ENCODE measurements at places on chromosomes 1 and 21. TPM values are rescaled to one million over a fixed set of nuclear protein-coding genes. Genes with fewer than 3 reads are reported as not detected.
A peak's percentile ranks its signal among the peaks of the same experiment; 100 is the strongest.

- no peak for DNase-seq
These were observed 30.2 kb upstream of the CD101 start for GRCh38 chr1:116971258-116971860.

GRCh38 chr1:50968158-50968820 lies 1.8 kb upstream of the CDKN2C start:
- DNase-seq: peak; percentile 96

DNA sequence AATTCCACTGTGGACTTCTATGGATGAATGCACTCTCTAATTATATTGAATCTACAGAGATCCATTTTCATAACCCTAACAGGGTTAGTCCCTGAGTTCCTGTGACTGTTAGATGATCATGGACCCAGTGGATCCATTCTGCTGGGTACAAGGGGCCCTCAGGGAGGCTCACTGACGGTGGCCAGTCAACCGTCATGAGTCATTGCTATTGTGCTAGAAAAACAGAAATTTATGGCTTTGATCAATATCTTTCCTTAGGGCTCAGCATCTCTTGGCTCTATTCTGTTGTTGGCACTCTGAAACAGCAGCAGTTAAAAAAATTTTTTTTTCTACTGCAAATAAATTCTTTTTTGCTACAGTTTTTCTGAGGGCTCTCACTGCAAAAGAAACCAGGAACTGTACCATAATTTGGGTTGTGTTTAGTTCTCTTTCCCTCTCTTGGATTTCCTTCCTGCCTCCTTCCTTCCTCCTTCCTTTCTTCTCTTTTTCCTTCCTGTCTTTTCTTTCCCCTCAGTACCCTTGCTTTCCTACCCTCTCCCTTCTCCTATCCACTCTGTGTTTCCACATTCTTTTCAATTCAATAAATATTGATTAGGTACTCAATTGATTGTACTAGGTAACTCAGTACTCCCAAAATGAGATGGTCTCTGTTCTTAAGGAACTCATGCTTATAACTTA lies 49.5 kb downstream of the UTP25 start:
- no peak for DNase-seq

DNA sequence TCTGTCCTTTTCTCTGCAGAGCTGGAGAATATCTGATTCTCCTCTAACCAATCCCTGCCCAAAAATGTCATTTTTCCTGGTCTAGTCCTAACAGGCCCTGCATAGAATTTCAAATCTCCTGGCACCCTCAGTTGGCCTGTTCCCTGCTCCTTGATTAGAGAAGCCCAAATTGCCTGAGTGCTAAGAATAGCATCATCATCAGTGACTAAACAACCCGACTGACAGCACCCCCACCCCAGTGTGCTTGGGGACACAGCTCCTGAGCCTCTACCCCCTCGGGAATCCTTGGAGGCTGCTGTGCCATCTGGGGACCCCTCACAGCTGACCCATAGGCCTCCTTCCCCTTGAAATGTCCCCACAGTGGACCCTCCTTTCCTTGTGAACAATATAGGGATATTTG lies 94.4 kb downstream of the DDX20 start:
- no peak for DNase-seq

GRCh38 chr1:37465593-37466517 lies 8.5 kb upstream of the ZC3H12A start:
- no peak for DNase-seq

- DNase-seq: no peak
These were observed 21.3 kb downstream of the A3GALT2 start for GRCh38 chr1:33299461-33300155.

DNA sequence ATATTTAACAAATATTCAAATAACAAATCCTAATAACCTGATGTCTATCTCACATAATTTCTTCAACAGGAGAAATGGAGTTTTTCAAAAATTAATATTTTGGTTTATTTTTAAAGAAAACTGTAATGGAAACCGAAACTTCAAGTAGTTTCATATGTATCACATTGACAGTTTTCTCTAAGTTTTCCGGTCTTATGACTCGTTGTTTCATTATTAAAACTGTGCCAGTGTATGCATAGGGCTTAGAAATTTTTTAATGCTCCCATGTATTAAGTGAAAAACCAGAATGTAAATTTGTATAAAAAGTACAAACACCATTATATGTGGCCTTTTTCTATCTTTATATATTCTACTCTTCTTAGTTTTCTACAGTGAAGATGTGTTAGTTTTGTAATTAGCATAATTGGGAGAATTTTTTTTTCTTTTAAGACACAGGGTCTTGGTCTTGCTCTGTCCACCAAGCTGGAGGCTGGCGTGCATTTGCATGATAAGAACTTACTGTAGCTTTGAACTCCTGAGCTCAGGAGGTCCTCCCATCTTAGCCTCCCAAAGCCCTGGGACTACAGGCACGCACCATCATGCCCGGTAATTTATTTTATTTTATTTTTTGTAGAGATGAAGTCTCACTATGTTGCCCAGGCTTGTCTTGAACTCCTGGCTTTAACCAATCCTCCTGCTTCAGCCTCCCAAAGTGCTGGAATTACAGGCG lies 43.9 kb upstream of the SAMSN1 start:
- no peak for DNase-seq

GRCh38 chr1:218459450-218459849 lies 114.3 kb downstream of the TGFB2 start:
- no peak for DNase-seq

DNA sequence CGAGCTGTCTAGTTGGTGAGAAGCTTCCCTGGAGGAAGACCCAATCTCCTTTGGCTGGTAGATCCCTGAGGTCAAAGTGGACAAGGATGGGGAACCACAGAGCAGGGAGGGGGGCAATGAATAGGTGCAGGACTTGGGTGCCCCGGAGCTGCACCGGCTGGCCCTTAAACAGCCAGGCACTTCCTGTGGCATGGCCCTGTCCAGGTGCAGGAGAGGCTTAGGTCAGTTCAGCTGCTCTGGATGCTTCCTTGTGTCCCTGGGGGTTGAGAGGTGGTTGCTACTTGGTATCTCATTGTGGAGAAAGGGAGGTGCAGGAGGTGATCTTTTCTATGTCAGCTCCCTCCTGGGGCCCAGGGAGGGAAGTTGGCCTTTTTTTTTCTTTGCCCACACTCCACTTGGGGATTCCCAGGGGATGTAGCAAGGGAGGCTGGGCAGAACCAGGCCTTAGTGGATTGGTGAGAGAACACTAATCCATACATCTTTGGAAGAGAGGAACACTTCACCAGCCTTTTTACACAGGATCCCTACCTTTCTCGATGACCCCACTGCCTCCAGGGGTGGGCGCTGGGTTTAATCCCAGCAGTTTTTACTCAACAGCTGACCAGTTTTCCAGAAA lies 1.2 kb upstream of the ST3GAL3 start:
- DNase-seq: no peak

GRCh38 chr1:185158800-185159199 lies 1.8 kb downstream of the SWT1 start:
- DNase-seq: no peak

- DNase-seq: no peak
These were observed 24.1 kb upstream of the ALDH4A1 start for GRCh38 chr1:18926315-18927081.

DNA sequence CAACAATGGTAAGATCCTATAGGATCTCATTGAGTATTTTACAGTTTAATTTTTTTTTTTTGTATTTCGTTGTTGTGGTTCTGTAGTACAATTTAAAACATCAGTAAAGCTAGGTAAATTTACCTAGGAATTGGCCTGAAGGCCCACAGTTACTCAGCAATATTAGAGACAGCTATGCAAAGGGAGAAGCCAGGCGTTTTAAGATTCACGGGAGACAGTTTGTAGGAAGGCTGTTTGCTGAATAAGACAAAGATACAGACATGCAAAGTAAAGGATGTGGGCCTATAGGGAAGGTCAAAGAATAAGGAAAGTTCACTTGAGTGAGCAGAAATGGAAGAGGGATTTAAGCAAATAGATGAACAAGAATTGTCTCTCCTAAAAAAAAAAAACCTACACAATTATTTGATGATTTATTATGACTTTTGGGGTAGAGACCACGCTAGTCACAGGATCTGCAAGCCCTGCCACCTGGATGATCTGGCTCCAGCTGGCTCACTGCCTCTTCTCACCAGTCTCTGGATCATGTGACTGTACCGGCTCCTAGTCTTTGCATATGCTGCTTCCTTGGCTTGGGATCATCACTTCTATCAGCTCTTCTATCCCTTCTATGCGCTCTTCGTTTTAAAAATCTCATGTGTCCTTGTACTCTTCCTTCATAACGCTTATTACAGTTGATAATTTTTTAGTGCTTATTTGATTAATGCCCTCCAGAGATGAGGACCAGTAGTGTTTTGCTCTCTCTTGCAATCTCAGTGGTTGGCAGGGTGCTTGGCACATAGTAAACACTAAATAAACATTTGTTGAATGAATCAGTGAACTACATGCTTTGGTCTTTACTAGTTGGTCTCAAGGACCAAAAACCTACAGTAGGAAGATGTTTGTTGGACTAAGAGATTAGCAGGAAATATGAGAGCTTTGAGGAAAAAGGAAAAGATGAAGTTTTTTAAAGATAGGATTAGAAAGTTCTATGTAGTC lies 14.1 kb downstream of the DYRK1A start:
- no peak for DNase-seq

DNA sequence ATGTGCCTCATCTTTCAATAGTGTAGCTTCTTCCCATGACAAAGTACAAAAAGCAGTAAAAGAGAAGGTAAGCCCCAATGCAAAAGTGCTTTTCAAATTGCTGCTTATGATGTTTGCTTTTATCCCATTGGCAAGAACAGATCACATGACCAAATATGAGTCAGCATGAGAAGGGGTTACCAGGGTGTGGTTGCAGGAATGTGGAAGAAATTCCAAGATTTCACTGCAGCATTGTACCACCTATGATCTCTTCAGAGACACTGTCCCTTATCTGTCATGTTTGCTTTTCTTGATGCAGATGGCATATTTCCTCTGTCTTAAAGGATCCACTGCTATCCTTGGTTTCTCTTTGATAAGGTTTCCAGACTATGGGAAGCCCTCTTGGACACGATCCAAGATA lies 1006.9 kb upstream of the PRMT6 start:
- no peak for DNase-seq

DNA sequence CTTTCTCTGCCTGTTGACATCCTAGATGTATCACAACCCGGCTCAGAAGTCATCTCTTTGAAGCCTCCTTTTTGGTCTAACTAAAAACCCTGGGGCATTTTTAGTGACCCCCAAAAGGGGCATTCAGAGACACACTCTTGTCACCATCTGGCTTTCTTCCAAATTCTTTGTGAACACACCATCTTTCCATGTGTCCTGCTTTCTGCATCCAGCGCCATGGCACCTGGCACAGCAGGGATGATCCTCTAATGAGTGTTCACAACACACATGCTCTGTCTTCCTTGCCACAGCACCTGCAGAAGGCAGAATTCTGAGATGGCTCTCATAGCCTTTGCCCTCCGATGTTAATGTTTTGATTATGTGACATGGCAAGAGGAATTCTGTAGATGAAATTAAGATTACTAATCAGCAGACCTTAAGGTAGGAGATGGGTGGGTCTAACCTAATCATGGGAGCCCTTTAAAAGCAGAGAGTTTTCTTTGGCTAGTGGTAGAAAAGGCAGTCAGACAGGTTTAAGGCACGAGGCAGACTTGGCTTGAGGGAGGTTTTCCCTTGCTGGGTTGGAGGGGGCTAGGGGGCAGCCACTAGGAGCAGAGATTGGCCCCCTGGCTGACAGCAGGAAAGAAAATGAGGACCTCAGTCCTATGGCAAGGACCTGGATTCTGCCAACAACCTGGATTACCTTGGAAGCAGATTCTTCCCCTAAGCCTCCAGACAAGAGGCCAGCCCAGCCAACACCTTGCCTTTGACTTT lies 4.9 kb upstream of the TMEM61 start:
- no peak for DNase-seq

GRCh38 chr1:108611984-108612383 lies 48.9 kb downstream of the HENMT1 start:
- DNase-seq: no peak

DNA sequence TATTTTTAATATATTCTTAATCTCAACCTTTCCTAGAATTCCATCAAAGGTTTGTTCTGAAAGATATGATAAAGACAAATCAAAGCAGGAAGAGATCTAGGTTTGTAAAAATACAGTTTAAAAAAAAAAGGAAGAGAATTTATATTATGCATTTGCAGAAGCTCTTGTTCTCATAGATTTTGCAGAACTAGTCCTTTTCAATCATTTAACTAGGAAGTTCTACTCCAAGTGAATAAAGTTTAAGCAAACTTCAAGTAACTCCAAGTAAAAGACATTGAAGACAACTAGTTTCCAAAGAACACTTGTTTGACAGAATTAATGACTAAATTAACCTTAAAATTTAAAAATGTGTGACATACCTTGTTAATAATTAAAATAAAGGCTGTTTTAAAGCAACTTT lies 55.9 kb downstream of the HNRNPR start:
- DNase-seq: no peak

- no peak for DNase-seq
These were observed 51.4 kb downstream of the LEPR start for GRCh38 chr1:65471861-65472332.

DNA sequence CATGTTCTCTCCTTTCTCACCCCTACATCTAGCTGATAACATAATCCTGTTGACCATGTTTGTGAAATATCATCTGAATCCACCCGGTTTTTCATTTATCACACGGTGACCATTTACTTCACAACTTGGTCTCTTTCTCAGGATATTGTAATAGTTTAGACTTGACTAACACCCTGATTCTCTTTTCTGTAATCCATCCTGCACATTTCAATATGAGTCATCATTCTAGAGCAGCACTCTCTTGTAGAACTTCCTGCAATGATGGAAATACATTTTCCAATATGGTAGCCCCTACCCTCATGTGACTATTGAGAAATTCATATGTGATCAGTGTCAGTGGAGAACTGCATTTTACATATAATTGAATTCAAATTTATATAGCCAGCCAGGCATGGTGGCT lies 2.3 kb upstream of the JAM2 start:
- DNase-seq: no peak

DNA sequence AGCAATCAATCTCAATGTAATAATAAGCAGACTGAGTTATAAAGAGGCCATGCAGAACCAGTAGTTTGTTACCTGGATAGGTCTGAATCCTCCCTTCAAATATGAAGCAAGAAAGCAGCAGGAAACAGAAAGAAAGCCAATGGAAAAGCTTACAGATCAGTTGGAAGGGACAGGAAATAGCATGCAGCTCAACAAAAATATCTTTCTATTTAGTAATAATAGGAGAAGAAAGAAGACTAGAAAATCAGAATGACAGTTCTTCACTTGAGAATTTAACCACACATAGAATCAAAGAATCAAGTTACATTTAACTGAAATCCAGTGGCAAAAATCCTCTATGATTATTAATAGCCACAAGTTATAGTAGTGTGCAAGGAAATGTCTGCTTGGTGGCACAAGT lies 194.4 kb downstream of the EIF4G3 start:
- DNase-seq: no peak

FCMR gene
- total RNA-seq: not detected

LMX1A gene
- not detected for total RNA-seq

RHD gene
- not detected for total RNA-seq

AMY1A gene
- total RNA-seq: not detected

RIPK4 gene
- total RNA-seq: 2.4 TPM

PAQR7 gene
- total RNA-seq: 11.6 TPM

ICOSLG gene
- total RNA-seq: 10.5 TPM

EDARADD gene
- total RNA-seq: 0.59 TPM

MPL gene
- total RNA-seq: not detected

PRKCZ gene
- total RNA-seq: 3.1 TPM

OSBPL9 gene
- 107 TPM for total RNA-seq

Data from osteocyte (in vitro differentiated cells).